ENCODE measurements at places on chromosomes 12 and 14.

DNA sequence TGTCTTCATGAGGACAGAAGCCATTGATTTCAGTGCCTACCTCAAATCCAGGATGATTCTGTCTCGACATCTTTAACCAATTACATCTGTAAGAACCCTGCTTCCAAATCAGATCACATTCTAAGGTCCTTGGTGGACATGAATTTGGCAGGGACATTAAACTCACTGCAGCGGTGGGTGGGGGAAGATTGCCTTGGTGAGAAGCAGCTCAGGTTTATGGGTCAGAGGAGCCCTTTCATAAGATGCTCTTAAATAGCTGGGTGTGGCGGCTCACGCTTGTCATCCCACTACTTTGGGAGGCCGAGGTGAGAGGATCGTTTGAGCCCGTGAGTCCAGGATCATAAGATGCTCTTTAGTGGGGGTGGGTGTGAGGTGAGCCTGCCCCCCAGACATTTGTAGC, 42.9 kb downstream of the ELK3 start:
- no peak for DNase-seq

DNA sequence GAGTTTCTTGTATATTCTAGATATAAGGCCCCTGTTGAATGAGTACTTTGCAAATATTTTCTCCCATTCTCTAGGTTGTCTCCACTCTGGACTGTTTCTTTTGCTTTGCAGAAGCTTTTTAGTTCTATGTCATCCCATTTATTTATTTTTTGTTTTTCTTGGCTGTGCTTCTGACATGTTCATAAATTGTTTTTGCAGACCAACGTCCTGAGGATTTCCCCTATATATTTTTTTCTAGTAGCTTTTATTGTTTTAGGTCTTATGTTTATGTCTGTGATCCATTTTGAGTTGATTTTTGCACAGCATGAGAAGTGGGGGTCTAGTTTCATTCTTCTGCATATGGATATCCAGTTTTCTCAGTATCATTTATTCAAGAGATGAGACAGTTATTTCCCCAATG, 70.4 kb upstream of the BTG1 start:
- no peak for DNase-seq

DNA sequence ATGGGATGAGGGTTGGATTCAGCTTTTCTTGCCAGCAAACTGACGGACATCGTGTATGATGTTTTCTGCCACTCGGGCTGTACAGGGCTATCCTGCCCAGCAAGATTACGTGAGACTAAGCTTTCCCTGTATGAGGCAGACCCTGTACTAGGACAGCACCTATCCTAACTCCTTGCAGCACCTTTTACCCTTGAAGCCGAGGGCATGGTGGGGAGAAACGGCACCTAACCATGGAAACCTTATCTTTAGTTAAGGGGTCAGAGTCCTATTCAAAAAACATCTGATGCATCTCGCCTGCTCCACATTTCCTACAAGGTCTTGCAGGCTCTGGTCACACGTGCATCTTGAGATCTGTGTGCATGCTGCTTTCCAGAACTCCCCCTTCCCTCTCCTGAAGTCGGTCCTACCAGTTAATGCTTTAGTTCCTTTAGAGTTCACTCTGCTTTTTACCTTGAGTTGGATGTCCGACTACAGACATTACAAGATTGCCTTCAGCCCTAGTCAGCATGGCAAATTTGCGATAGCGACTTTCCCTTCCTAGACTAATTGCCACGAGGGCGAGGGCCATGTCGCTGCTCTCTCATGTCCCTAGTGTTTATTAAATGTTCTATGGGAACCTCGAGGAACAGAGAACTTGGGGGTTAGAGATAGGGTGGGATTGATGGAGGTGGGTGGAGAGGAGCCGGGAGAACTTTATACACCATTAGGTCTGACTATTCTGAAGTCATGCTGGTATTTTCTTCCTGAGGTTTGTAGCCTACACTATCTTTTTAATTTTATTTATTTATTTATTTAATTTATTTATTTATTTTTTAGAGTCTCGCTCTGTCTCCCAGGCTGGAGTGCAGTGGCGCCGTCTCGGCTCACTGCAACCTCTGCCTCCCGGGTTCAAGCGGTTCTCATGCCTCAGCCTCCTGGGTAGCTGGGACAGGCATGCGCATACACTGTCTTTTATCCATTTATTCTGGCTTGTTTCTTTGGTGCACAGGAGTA, 6.6 kb downstream of the RAN start:
- DNase-seq = no peak

- DNase-seq = no peak
Measured at GRCh38 chr12:80235944-80236343, 136.6 kb downstream of the OTOGL start.

- no peak for DNase-seq
Measured at GRCh38 chr14:104118006-104118844, 20.2 kb upstream of the KIF26A start.

DNA sequence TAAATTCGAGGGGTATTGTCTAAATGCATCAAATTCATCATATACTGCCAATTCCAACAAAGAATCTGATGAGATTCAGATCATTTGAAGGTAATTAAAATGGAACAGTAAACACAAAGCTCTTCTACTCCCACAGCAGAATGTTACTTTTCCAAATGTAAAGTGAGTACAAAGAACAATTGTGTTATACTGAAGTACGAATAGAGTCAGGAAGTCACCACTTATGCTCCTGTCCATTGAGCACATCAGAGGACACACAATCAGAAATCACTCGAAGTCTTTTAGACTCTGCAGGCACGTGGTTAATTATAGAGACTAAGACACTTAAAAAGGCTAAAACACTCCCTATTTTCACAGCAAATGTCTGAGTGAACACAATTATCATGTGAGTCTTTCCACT, 388.5 kb upstream of the MIS18BP1 start:
- no peak for DNase-seq

GRCh38 chr14:98187281-98187680, 1084.7 kb downstream of the BCL11B start:
- no peak for DNase-seq

DNA sequence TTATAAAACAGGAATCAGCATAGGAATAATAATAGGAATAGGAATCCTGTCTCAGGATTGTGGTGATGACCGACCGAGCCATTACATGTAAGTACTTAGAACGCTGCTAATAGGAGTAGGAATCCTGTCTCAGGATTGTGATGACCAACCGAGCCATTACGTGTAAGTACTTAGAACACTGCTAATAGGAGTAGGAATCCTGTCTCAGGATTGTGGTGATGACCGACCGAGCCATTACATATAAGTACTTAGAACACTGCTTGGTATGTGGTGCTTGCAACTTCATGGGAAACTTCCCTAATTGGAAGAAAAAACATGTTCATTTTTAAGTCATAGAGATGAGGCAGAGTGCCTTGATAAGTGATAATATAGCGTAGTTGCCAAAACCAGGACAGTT, 30.0 kb downstream of the ELK3 start:
- no peak for DNase-seq

DNA sequence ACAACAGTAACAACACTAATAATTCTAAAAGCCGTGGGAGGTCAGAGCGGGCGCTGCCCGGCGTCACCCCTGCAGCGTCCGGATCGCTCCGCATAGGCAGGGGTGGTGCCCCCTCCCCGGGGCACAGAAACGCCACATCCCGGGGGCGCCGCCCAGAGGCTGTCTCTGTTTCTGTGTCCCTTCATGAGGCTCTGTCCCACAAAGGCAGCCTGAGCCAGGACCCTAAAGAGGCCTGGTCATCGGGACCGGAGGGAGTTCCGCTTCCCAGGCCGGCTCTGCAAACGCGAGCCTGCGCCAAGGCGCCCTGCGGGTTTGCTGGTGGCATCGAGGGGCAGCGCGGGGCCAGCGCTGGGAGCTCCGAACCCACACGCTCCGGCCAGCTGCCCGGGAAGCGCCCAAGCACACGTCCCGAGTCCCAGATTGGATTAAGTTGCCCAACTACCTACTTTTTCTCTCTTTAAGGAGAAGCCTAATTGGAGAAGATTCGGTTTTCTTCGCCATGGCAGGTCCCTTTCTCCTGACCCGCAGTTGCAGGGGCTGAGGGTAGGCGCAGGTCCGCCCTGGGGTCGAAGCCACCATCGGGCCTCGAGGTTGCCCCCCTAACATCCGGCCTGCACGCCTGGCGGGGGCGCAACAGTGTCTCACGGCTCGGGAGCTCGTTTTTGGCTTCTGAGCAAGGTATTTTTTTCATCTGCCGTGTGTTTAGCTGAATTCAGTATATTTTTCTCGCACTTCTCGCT, 421.7 kb downstream of the VRK1 start:
- DNase-seq = no peak

GRCh38 chr12:121060149-121061001, 21.3 kb upstream of the OASL start:
- DNase-seq = no peak

DNA sequence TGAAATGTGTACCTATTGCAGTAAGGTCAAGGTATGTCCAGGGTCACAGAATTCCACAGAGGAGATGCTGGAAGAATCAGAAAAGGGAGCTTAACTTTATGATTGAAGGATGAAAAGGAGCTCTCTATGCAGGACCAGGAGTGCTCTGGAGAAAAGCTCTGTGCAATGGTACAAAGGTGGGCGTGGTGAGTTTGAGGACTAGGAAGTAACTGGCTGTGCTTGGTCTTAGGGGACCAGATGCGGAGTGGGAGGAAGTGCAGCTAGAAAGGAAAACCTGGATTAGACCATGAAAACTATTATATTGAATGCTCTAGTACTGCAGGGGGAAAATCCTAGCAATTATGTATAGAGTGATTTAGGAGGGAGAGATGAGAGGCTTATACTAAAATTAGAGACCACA, 56.8 kb downstream of the BTG1 start:
- DNase-seq = no peak

- DNase-seq = no peak
Measured at GRCh38 chr14:97916669-97917568, 1119.7 kb downstream of the VRK1 start.

- DNase-seq = no peak
Measured at GRCh38 chr12:112611908-112612307, 179.6 kb upstream of the RPH3A start.

DNA sequence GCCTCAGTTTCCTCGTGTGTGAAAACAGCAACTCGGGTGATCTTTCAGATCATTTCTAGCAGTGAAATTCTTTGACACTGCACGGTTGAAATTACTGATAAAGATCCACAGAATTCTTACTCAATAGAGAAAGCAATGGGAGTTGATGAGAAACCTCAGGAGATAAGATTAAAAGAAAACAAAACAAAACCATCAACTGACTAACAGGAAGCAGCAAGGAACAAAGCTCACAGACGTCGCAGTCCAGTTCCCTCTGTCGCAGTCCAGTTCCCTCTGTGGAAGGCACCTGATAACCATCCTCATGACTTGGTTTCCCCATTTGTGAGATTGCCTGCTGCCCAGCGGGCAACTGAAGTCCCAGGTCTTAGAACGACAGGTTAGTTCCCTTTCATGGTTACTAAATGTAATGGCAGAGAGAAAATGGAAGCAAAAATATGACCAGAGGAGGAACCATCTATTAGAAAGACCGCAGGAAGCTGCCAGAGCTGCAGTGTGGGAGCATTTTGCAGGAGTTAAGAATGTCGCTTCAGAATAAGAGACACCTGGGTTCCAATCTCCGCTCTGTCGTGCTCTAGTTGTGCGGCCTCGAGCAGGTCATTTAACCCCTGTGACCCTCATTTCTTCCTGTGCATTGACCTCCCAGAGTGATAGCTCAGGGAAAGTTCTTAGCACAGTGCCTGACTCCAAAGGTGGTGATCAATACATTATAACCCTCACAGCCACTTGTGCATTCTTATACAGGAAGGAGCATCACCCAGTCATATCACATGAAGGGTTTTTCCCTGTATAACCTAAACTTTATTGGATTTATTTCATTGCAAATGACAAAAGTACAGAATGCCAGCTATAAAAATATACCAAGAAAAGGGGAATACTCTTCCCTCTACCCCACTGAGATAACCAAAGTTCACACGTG, 5.1 kb upstream of the MED13L start:
- no peak for DNase-seq

- DNase-seq = no peak
Measured at GRCh38 chr14:75341620-75342019, 63.0 kb downstream of the FOS start.

DNA sequence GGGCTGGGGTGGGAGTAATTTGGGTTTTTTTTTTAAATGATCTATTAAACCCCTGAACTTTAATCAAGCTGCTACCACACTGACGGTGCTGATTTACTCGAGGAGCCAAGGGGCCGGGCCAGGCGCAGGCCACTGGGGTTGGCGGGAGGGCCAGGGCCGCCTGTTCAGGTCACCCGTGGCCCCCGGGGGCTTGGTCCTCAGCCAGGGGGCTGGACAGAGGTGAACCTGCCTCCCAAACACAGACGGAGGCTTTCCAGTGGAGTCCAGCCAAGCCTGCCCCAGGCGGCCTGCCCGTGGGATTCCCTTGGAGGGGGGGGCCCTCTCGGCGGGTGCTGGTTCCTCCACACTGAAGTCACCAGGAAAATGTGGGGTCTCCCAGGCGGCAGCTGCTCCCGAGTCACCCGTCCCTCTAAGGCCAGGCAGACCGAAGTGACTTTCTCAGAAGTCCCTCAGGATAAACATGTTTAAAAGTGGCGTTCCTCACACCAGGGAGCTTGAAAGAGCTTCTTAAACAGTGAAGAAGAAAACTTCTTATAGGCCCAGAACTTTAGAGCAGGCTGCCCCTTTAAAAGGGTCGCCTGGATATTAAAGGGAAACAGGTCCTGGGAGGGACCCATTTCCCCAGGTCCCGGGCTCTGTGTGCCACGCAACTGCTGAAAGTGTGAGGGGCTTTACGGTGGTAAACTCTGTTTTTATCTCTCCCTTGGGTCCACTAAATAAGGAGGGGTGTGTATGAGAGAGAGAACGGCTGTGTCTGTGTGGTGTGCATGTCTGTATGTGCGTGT, 167.2 kb upstream of the GSC start:
- no peak for DNase-seq

- DNase-seq = no peak
Measured at GRCh38 chr12:105332925-105333324, 2.4 kb downstream of the C12orf75 start.

DNA sequence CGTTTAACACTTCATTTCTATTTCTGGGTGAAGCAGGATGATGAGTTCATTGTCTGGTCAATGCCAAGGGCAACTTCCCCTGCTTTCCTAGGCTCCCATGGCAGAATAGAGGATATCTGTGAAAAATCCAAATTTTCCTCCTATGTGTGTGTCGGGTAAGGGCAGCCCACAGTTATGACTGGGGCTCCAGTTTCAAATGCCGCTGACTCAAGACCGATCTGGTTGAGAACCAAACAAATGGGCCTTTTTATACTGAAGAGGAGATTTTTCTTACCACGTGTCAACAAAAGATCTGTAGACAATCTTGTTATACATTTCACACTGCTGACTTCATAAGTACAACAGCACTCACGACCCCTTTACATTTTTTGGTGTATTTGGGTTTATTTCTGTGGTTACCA, 120.8 kb downstream of the CHST11 start:
- no peak for DNase-seq

- DNase-seq = no peak
Measured at GRCh38 chr12:110869026-110869425, 22.2 kb downstream of the CCDC63 start.

GRCh38 chr14:92389598-92390158, 66.7 kb downstream of the SLC24A4 start:
- no peak for DNase-seq

DNA sequence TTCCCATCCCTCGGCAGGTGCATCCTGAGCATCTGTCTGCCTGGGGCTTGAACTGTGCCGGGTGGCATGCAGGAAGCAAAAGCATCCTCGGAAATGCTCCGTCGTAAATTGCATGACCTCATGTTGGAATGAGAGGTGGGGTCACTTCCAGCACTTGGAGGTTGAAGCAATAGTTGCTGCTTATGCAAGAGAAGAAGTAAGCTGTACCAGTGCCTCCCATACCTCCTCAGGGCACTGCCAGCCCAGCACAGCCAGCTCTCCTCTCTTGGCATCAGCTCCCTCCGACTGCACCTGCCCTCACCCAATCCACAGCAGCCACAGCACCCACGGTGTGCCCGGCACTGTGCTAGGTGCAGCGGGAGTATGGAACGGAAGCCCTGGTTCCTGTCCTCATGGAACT, 11.5 kb downstream of the TEAD4 start:
- DNase-seq = no peak
